CD8-positive, alpha-beta memory T cell (primary cell): ENCODE measurements at places on chromosomes 11 and 22.
A peak's percentile ranks its signal among the peaks of the same experiment; 100 is the strongest.

GRCh38 chr11:12421386-12421785, 44.0 kb downstream of the PARVA start:
- no peak for DNase-seq

DNA sequence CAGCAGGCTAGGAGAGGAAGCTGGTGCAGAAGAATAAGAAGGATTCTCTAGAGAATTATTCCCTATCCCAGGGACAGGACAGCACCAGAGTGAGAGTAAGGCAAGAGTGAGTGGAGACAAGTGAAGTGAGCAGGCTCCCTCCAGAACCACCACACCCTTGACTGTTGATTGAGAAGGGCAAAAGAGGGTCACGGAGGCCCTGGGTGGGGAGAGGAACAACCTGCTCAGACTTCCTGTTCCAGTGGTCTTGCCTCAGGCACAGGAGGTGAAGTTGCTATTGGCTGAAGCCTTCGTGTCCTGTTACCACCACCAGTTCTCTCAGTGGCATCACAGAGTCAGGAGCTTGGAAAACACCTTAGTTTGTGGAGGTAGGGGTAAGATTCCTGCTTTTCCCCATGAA, 51.7 kb upstream of the CCDC89 start:
- DNase-seq, result peak; percentile 48

- DNase-seq, result no peak
Measured at GRCh38 chr11:19419808-19420207, 179.1 kb upstream of the E2F8 start.

- DNase-seq, result no peak
Measured at GRCh38 chr11:132455044-132455443, 1077.3 kb downstream of the OPCML start.

GRCh38 chr22:24404561-24405275, 22.7 kb upstream of the ADORA2A start:
- no peak for DNase-seq

- DNase-seq, result no peak
Measured at GRCh38 chr11:17839450-17839849, 104.9 kb downstream of the KCNC1 start.

- DNase-seq, result no peak
Measured at GRCh38 chr11:295351-296170, 3.8 kb downstream of the IFITM5 start.

DNA sequence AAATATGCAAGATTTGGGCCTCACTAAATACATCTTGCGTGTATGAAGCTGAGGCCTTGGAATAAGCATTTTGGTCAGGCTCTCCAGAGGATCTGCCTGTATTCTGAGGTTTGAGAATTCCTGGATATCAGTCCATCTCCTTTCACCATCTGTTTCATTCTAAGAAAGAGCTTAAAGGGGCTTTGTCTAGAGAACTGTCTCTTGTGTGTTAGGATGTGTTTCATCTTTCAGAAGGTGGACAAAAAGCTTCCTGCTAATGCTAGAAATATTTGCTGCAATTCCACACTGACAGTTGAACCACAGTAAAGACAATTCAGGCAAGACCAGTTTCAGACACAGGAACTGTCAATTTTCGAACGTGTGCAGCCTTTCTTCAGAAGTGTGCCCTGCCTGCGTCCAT, 185.4 kb downstream of the DBX1 start:
- no peak for DNase-seq

DNA sequence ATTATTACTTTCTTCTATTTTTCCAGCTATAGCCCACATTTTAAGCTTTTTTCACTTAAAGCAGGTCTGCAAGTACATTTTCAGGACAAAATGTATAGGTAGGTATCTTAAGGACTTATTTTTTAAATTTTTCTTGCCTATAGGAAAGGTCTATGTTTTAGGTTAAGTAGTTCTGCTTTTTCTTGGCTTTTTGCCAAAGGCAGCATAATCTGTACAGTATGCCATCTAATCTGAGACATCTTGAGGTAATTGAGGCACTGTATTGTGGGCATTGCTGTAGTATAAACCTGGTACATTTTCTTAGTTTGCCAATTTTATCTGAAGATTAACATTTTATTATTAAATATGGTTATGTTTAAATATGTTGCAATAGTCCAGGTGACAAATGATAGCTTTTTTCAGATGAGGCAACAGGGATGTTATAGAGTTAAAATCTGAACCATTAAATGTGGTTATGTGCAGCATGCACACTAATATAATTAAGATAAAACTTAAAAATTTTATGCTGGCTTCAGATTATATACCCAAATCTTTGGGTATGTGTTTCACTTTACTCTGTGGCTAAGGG, 42.9 kb downstream of the QSER1 start:
- DNase-seq, result no peak

- no peak for DNase-seq
Measured at GRCh38 chr11:19756675-19757475, 44.2 kb downstream of the NAV2 start.

DNA sequence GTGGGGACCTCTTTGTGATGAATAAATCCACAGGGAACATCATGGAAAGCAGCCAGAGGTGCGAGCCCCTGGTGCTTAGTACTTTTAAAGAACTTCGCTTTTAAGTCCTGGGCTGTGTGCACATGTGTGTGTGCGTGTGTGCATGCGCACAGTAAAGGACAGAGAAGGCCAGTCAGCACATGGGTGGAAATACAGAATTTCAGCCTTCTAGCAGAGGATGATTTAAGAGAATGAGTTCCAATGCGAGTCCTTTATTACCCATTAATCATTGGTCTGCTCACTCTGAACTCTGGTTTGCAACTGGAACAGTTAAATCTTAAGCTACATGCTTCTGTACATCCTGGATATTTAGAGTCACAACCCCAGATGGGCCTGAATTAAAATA, 18.9 kb downstream of the TEAD1 start:
- no peak for DNase-seq

- no peak for DNase-seq
Measured at GRCh38 chr11:8235925-8236324, 27.8 kb downstream of the LMO1 start.

DNA sequence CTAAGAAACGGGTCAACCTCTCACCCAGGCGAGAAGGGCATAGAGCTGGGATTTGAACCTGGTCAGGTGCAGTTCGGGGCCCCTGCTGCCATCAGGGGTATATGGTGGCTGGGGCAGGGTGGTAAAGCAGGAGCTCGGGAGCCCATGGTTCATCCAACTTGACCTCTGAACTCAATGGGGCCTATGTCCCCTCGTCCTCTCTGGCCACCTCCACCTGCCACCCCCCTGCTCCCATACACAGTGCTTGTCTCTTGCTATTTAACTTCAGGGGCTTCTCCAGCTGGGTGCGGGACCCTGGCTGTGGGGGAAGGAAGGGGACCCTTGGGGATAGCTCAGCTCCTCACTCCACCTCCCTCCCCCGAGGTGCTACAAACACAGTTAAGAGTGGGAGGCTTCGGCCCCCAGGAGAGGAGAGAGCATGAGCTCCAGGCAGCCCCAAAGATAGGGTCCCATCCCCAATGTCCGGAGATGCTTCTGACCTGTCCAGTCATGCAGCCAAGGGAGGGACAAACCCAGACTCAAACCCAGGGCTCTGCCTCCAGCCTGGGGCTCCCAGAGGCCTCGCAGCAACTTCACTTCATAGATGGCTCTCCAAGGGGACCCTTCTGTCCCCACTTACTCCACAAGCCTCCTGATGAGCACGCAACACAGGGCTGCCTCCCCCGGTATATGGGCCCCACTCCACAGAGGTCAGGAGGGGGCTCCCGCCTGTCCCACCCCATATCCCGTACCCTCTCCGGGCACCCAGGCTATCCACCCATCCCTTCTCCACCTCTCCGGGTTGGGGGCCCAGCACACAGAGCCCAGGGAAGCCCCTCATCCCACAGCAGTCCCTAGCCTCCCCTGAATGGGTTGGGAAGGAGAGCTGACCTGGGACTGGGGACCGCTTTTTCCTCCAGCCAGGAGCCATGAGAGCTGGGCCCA, 712 bp downstream of the IL2RB start:
- no peak for DNase-seq

DNA sequence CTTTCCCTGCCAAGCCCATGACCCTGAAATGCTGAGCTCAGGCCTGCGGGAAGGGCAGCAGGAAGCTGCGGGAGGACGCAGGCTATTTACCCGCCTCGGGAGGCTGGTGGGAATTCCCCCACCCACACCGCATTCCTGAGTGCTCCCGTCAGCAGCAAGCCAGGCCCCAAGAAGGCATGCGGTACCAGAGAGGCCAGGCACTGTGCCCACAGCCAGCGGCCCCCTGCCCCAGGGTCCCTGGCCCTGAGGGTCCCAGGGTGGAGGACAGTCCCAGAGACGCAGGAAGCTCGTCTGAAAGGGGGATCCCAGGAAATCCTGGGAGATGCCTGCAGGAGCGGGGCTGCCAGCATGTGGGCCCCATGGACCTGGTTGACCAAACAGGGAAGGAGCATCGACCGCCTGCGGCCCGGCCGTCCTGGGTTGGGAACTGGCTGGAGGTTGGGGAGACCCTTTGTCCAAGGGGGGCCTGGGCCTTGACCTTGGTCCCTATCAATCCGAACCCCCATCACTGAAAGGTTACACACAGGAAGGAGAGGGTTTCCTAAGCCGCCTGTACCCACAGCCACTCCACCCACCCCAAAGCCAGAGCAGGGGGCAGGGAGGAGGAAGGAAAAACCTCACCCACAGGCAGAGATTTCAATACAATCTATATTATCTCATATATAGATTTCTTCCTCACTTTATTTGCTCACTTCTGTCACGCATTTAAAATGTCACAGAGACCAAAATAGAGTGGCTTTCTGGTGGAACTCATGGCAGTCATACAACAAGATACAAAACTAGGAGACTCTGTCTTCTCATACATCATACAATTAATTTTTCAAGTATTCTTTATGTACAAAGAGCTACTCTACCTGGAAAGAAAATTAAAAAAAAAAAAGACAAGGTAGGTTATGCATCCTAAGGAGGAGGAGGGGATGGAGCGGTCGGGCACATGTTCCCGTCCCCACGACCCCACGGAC, 17.1 kb downstream of the MAFF start:
- peak; percentile 40 for DNase-seq

DNA sequence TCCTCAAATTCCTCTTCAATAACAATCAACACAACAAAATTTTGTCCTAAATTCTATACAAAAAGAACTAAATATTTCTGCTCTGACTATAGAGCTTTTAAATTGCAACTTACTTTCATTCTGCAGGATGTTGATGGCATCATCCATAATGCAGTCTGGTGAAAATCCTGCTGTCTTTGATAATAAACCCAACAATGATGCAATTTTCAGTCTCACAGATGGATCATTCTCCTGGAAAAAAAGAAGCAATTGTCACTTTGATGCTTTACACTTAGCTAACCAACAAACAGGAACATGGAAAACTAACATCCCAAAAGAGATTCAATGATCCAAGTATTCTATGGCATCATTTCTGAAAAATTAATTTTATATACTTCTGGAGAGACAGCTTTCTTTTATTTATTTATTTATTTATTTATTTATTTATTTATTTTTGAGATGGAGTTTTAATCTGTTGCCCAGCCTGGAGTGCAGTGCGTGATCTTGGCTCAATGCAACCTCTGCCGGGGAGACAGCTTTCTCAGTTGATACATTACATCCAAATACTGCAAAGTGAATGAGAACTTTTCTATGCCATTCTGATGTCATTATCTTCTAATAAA, 13.0 kb downstream of the INTS4 start:
- no peak for DNase-seq

DNA sequence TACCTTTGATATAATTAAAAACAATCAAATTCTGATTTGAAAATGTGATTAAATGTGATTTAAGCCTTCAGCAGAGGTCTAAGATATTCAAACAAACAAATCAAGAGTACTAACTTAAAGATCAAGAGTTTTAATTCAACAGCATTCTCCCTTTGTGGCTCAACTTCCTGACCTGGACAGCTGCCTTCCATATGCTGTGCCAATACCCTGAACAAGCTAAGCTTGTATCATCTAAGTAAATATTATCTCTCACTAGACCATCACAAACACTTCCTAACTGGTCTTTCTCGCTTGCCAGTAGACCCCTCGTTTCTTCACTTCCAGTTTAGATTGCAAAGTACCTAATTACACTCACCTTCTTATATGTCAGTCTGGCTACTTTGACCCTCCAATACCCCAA, 35.9 kb upstream of the P4HA3 start:
- no peak for DNase-seq

DNA sequence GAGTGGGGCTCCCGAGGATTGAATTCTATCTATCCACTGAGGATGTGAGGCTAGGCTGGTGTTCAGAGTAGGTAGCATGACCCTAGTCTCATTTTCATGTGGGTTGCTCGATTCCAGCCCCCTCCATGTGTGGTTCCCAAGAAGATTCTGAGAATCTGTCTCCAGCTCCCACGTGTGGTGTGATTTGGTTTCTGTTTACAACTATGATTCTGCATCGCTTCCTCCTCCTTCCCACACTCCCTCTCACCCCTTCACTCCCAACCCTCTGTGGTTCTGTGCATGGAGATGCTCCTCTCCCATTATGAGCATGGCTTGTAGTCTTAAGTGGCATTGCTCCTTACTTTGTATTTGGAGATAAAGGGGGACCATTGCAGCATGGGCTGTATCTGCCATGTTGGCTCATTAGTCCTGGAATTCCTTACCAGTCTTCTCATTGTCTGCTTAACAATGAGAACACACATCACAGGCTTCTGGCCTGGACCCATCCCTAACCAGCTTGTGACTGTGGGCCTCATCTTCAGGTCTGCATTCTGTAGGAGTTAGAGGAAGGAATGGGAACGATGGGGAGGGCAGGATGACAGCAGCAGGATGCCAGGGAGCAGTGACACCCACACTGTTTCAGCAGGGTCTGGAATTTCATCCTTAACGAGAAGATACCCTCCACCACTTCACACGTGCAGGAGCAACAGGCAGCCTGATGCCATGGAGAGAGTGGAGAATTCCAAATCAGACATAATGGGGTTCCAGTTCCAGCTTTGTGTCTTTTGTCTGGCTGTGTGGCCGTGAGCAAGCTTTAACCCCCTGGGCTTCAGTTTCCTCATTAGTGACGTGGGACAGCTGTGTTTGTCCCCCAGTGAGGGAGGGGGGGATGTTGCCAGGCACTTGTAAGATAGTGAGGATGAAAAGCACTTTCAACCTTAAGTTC, 86.0 kb downstream of the CCDC81 start:
- no peak for DNase-seq

GRCh38 chr11:63783925-63784592, 15.5 kb upstream of the ZFTA start:
- DNase-seq, result no peak

- DNase-seq, result no peak
Measured at GRCh38 chr11:103079833-103080232, 12.1 kb downstream of the DCUN1D5 start.

DNA sequence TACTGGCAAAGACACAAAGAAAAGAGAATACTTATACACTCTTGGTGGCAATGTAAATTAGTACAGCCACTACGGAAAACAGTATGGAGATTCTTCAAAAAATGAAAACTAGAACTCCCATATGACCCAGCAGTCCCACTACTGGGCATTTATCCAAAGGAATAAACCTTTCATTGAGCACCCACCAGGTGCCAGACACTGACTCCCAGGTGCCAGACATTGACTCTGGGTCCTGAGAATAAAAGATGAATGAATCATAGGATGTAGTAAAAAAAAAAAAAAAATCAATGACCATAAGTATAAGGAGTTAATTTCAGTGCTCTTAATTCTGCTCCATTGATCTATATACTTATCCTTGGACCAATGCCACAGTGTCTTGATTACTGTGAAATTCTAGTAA, 28.2 kb downstream of the HEPHL1 start:
- DNase-seq, result no peak

GRCh38 chr11:106281455-106282173, 204.2 kb downstream of the AASDHPPT start:
- DNase-seq, result no peak
